Cortex of kidney (tissue), 1 donor: ENCODE measurements at places on chromosomes 7 and 10.

GRCh38 chr7:25855854-25856782, 295.9 kb upstream of the NFE2L3 start:
- DNase-seq = no peak

DNA sequence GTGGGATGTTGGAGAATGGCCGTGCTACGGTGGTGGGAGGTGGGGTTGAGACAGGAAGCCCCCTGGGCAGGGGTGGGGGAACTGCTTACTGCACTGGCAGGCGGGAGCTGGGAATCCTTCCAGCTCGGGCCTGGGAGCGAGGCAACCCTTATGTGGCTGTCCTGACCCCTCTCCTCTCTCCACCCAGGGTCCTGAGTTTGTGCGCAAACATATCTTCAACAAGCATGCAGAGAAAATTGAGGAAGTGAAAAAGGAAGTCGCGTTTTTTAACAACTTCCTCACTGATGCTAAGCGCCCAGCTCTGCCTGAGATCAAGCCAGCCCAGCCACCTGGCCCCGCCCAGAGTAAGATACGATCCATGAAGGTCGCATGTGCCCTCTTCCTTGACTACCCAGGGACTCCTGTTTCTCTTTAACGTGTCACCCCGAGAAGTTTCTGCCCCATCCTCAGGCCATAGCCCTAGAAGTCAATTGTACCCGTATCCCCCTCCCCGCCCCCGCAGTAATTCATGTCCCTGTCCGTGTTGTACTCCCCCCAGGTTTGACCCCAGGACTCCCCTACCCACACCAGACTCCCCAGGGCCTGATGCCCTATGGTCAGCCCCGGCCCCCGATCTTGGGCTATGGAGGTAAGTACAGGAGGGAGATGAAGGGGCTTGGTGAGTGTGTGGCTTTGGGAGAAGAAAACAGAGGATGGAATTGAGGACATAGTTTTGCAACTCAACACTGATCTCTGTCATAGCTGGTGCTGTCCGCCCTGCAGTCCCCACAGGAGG, 1.8 kb downstream of the UFSP1 start:
- no peak for DNase-seq

GRCh38 chr10:90051474-90051873, 350.1 kb downstream of the KIF20B start:
- DNase-seq = no peak

DNA sequence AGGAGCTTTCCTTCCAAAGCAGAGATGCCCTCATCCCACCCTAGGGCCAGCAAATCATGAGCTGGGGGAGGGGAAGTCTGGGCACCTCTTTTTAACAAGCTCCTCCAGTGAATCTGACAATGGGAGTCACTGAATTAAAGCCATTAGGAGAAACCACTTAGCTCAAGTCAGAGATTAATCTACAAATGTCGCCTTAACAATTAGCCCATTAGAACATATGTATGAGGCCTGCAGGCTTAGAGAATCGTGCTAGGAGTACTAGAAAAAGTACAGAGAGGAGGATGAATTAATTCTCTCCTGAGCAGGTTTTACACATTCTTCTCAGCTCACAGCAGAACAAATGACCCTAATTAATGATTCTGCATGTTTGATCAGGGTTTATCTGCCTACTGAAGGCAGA, 381.3 kb downstream of the KCNMA1 start:
- no peak for DNase-seq

DNA sequence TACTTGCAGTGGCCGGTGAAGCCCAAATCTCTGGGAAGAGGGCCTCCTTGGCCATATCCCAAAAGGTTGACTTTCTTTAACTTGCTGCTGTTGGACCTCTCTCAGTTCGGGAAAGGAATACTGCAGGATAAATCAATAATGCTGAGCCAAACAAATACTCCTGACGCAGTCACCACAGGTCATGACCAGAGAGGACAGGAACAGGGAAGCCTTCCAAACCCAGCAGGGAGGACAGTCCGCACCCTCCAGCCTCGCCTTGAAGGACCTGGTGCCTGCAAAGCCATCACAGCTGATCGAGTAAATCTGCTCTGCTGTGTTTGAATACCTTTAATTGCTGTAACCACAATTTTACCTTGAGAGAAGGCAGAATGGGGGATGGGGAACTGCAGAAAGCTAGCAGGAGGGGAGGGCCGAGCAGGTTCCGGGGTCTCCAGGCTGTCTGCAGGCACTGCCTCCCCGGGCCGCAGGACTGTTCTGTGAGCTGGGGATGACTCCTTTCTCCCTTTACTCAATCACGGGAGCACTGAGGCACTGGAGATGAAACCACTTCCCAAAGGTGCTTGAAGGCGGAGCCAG, 20.8 kb upstream of the INSIG1 start:
- DNase-seq = no peak

GRCh38 chr10:102283890-102284289, 38.6 kb downstream of the GBF1 start:
- DNase-seq = no peak

- DNase-seq = no peak
Observed at GRCh38 chr10:132355754-132356153, 23.8 kb downstream of the LRRC27 start.

DNA sequence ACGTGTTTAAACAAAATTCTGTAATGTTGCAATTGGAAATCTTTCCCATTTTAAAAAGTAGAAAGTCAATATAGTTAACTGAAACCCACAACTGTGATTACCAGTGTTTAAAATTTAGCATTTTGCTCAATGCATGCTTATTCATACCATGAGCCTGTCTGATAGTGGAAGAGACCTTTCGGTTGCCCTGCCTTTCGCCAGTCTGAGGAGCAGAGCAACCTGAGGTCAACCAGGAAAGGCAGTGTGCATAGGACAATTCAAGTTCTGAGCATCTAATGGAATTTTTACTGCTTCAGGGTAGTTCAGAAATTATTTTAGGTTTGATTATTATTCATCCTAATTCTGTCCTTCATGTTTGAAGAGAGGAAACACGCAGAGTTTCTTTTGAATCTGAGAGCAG, 100.8 kb downstream of the CUBN start:
- DNase-seq = no peak

DNA sequence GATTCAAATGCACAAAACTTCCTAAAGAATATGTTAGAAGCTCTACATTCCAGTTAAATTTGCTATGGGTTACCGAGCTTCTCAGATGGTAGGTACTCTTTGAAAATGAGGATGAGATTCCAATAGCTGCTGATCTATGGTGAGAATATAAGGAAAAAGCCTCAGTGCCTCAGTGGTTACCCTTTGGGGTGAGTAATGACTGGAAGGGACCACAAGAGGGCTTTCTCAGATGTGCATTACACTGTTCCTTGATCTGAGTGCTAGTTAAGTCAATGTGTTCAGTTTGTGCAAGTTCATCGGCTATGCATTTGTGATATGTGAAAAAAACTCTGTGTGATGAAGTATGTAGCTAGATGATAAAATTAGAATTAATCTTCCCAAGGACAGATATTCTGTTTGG, 3.5 kb downstream of the NRCAM start:
- no peak for DNase-seq

GRCh38 chr10:64518456-64518855, 997.3 kb downstream of the REEP3 start:
- no peak for DNase-seq

DNA sequence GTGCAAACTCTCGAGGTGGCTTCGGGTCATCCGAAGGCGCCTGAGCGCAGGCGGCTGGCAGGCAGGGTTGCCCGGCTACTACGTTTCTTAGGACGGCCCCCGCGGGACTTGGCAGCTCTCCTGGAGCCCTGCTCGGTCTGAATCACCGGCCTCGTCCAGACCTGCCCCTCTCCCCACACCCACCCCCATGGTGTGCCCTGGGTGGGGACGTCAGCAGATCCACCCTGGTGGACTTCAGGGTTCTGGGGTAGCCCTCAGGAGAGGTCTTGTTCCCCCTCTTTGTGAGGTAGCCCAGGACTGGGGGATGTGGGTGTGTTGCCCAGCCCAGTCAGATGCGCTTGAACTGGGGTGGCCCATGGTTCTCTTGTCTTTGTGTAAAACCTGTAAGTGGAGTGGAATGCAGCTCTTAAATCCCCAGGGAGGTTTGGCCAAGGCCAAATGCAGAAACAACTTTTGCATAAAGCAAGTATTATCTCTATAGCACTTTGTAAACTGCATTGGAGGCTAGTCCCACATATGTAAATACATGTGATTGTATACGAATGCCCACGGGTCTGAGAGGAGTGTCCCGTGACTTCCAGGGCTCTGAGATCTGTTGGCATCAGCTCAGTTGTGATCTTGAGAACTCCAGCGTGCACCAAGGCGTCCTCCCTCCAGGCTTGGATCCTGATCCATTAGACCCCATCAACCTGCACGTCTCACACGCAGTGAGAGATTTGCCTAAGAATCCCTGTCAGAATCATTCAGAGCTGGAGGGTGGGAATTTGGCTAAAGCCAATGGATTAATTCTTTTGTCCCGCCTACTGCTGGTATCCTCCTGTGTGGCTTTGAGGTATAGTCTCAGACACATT, 1.8 kb downstream of the PFKFB3 start:
- DNase-seq = no peak

DNA sequence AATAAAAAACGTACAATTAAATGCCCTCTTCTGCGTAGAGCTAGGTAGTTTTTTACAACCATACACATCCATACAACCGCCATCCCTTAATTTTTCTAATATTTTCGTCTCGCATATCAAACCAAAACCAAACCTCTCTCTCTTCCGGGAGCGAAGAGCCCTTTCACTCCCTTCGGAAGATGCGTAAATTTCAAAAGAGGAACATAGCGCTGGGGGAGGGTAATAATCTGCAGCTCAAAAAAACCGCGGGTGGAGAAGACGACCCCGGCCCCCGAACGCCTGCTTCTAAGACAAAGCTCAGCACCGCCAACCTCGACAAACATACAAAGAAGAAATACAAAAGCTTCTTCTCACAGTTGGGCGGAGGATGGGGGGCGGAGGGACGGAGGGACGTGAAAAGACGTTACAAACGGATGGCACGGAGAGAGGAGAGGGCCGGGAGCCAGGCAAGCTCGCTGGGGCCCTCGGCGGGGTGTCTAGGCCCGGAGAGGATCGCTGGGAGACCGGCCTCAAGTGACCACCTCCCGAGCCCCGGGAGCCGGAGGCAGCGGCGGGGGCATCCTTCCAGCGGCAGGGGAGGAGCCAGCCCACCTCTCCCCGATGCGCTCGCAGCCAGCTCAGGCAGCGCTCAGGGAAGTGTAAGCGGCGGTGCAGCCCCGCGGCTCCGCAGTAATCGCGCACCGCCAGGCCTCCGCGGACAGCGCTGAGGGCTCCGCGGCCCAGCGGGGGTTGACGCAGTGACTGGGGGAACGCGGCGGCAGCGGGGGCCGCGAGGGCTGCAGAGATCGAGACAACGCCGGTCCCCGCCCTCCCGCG, 851 bp downstream of the MKRN1 start:
- DNase-seq = no peak

GRCh38 chr7:114671563-114672123, 250.3 kb upstream of the MDFIC start:
- DNase-seq = no peak

GRCh38 chr10:131743190-131744151, 157.3 kb upstream of the PPP2R2D start:
- no peak for DNase-seq

- no peak for DNase-seq
Observed at GRCh38 chr7:157211690-157212089, 73.0 kb downstream of the UBE3C start.

DNA sequence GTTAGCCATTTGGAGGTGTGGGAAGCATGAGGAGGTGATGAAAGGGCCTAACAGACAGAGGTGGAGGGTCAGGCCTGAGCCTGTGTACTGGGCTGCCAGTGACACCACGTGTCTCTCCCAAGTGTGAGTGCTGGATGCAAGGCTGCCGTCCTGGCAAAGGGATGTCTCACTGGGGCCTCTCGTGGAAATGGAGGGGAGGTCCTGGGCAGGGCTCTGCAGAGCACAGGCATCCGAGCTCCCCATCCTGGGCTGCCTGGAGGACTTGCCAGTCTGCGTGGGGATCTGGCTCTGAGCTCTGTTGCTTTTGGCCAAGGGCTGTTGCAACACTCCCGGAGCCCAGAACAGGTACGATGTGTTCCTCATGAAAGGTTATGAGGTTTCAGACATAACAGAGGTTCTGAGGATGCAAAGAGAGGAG, 77.3 kb downstream of the GRK5 start:
- no peak for DNase-seq

DNA sequence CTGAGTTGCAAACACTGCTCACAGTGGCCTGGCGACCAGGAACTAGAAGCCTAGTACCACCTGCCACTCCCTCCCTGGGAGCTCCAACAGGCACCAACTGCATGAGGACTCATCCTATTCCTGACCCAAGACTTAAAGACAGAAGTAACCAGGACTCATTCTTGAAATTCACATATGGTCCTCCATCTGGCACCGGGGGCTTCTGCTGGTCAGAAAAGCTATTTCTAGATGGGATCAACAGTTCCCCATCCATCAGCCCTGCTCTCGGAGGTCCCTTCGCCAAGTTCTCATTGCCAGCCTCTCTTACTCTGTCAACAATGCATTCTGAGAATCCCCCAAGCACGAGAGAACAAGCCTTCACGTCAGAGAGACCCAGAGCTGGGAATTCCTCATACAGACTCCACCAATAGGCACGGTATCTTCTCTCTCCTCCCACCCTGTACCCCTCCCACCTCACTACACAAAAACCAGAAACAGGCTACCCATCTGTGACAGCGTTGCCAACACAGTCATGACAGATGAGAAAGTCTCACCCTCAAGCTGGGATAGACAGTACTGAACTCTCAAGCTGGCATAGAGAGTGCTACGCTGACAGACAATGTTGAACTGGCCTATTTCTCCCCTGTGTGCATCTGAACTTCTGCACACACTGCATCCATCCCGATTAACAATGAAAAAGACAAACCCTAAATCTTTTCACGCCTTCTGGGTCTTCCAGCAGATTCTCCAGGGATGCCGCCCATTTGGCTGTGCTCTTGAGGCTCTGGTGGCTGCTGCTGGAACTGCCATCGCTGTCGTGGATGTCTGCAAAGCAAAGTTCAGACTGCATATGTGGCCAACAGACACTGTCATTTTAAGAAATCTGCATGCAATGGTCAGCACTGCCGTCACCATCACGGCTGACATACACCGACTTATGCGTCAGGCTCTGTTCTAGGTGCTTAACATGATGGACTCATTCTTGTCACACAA, 15.6 kb downstream of the RGS10 start:
- no peak for DNase-seq

DNA sequence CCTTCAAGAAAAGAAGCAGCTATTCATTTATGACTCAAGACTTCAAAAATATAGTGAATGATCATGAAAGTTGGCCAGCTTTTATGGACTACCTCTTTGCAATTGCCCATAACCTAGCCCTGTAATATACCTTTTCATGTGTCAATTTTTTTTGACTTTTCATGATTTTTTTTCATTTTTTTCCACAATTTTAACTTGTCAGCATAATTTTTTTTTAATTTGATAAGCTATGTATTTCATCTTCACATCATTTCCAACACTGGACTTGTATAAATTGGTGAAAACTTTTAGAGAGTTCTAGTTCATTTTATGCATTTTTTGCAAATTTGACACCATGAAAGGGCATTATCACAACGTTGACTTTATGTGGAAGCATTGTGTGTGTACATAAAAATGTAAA, 220.8 kb upstream of the NFE2L3 start:
- DNase-seq = no peak

GRCh38 chr7:129778770-129779601, 167.5 kb downstream of the NRF1 start:
- DNase-seq = no peak

GRCh38 chr7:27346531-27347275, 104.1 kb downstream of the EVX1 start:
- DNase-seq = no peak
